ENCODE measurements at places on chromosomes 1 and 21.
A peak's percentile ranks its signal among the peaks of the same experiment; 100 is the strongest.

- DNase-seq, result no peak
Observed at GRCh38 chr1:163191301-163191700, 11.4 kb downstream of the RGS5 start.

DNA sequence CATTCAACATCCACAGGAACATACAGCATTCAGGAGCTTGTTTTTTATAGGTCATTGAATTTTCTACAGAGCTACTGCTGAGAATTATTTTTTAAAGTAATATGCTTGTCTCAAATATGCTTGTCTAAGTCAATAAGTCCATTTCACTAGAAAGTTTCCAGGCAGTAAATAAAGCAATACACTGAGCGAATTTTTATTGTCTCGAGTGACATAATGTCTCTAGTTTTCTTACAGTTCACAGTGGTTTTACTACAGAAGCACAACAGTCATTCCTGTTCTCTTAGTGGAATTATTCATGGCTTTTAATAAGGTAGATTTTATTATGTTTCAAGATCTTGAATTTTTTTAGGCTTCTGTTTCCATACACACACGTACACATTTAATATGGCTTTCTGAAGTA is 83.8 kb downstream of the HS2ST1 start:
- DNase-seq, result no peak

- no peak for DNase-seq
Observed at GRCh38 chr1:223337174-223337869, 26.7 kb downstream of the SUSD4 start.

GRCh38 chr1:2209400-2210083 is 15.0 kb upstream of the FAAP20 start:
- DNase-seq, result no peak

- DNase-seq, result no peak
Observed at GRCh38 chr21:21968810-21969209, 970.6 kb downstream of the NCAM2 start.

DNA sequence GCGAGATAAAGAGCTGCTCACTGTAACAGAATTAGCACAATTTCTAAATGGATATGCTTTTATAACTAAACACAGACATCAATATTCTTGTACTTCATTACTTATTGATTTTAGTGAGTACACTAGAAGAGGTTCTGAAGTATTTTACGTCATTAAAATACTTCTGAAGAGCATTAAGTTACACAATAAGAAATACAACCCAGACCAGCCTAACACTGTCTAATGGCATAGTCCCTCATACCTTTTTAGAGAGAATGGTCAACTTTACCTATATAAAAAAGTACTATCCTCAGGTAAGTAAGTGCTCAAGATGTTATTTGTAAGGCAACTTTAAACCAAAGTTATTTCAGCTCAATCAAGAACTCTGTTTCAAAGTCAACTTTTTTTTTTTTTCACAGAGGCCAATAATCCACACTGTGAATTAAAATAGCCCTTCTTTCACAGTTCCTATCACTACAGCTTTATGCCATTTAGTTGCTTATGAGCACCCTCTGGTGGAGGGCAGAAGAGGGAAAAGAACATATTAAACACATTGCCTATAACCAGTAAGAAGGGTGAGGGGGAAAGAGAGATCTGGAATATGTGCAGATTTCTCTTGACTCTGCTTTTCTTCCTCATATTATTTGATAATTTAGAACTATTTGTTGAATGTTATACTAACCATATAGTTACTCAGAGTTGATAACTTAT is 182.1 kb upstream of the DMRTA2 start:
- DNase-seq, result no peak

- DNase-seq, result peak; percentile 20
Observed at GRCh38 chr1:179706339-179706941, 36.7 kb upstream of the FAM163A start.

GRCh38 chr1:21326861-21327344 is 36.6 kb upstream of the ECE1 start:
- no peak for DNase-seq

DNA sequence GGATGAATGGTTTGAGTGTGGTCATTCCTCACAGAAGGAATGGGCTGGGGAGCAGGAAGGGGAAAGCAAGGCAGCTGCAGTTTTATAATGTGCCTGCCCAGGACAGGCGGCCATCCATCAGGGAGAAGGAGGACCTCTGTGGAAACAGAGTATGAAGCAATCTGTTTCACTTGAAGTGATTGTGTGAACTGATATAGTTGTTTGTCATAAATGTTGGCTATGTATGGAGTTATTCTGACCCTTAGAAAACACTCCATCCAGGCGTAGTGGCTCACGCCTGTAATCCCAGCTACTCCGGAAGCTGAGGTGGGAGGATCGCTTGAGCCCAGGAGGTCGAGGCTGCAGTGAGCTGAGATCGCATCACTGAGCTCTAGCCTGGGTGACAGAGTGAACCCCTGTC is 46.5 kb downstream of the NENF start:
- DNase-seq, result no peak

DNA sequence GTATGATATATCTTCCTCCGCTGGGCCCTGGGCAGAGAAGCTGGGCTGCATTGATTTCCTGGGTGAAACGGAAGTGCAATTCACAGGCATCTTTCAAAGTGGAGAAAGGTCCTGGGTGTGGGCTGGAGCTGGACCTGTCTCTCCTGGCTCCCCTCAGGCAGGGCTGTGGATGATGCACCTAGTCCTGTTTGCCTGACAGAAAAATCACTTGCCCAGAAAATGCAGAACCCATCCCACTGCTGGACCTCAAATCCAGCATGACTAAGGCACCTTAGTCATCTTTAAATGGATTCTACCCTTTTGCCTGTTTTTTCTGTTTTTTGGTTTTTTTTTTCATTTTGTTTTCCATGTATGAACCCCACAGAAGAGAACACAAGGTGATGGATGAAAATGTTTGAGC is 49.7 kb downstream of the MYSM1 start:
- DNase-seq, result no peak

DNA sequence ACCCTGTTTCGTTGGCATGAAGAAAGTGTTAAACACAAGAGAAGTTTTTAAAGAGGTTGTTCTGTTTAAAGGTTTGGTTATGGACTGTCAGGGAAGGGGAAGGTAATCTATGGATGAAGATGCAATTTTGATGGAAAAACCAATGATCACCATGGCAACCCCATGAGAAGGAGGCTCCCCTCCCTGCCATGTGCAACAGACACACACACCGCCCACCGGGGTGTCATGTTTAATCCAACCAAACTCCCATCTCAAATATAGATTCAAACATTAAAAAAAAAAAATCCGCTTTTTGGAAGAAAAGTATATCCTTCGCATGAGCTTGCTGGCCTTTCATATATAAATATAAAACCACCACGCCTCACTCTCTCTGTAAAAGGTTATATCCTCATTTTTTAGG is 80.9 kb upstream of the KRTAP19-8 start:
- DNase-seq, result no peak

DNA sequence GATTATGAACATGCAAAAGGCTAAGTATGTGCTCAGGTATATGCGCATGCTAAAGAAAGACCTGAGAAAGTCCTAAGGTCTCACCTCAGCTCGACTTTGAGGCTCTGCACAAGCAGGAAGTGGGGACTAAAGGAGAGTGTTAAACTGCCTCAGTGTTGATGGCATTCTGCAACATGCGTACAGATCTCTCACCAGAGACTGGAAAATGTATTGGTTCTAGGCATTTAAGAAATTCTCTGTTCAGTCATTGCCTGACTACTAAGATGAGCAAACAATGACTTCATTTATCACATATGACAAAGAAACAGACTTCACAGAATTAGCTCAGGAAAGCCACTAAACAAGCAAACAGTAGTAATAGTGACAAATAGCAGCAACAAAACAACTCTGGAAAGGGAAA is 90.8 kb downstream of the USH2A start:
- no peak for DNase-seq

DNA sequence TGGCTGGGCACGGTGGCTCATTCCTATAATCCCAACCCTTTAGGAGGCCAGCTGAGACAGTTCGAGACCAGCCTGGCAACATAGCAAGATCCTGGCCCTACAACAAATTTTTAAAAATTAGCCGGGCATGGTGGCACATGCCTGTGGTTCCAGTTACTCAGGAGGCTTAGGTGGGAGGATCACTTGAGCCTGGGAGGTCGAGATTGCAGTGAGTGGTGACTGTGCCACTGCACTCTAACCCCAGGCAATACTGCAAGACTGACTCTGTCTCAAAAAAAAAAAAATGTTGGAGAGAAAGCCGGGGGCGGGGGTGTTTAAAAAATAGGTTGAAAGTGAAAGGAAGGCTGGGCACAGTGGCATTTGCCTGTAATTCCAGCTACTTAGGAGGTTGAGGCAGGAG is 16.5 kb downstream of the CLDN19 start:
- DNase-seq, result no peak

GRCh38 chr1:78490861-78491450 is at the start of gene PTGFR:
TSS of gene PTGFR (plus strand) at chr1:78490974. CDS start at chr1:78492744, 1,770 bp downstream.
- DNase-seq, result no peak

- no peak for DNase-seq
Observed at GRCh38 chr1:60051191-60051590, 22.4 kb downstream of the C1orf87 start.

DNA sequence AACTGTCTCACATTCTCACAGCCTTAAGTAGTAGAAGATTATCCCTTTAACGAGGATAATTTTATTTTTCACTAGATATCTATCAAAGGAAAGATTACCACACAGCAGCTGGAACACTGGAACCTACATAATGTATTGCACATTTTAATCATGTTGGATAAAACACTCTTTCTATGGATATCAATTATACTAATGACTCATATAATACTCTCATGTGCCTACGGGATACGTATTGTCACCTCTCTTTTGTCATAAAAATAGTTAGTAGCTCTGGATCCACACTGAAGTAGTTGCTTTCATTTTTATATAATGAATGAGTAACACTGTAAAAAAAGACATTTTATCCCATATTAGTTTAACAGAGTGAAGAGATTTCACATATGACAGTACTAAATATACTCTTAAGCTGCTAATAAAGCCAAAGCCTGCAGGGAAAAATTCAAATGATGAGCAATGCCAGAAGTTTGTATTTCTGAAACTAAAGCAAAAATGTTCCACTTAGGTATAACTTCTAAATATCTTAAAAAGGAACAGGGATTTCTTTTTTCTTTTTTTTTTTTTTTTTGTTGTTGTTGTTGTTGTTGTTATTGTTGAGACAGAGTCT is 408.7 kb upstream of the PKN2 start:
- DNase-seq, result no peak

GRCh38 chr1:58065520-58065919 is 481.0 kb downstream of the OMA1 start:
- DNase-seq, result no peak

DNA sequence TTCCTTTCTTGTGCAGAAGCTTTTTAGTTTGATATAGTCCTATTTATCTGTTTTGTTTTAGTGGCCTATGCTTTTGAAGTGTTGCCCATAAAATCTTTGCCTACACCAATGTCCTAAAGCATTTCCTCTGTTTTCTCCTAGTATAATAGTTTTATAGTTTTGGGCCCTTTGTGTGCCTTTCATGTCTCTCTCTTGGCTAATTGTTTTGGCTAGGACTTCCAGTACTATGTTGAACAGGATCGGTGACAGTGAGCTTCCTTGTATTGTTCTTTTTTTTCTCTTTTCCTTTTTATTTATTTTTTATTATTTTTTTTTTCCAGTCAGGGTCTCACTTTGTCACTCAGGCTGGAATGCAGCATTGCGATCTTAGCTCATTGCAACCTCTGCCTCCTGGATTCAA is 47.0 kb upstream of the WARS2 start:
- DNase-seq, result no peak

- DNase-seq, result no peak
Observed at GRCh38 chr1:218673170-218673569, 328.0 kb downstream of the TGFB2 start.

DNA sequence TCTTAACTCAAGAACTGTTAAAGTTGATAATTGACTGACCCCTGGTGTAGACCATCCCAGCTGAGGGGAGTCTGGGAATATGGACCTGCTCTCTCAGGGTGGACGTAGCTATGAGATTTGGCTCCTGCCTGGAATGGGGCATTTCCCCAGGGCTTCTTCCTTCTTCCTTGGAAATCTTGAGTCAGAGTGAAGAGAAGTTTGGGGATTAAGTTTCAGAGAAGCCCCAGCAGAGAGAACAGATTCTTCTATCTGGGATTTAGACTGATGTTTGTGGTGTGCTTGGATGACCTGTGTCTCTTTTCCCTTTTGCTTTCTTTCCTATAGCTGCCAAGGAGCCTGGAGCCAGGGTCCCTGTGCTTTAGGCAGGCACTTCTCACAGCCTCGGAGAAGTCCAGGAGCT is 13.2 kb downstream of the AKR1A1 start:
- DNase-seq, result no peak

DNA sequence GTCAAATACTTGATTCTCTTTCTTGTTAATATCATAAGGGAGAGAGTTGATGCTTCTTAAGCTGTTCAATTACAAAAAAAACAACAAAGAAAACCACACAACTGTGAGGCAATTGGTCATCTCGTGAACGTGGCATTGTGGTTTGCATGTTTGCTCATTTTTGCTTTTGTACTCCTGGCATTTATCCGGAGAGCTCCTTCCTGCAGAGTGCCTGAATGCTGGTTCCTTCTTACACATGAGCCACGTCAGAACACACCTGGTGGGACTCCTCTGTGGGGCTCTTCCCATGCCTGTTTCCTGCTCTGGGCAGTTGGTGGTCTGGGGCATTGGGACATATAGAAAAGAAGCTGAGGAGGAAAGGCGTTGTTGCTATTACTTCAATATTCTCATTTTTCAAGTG is 25.7 kb downstream of the KCNK1 start:
- no peak for DNase-seq

DNA sequence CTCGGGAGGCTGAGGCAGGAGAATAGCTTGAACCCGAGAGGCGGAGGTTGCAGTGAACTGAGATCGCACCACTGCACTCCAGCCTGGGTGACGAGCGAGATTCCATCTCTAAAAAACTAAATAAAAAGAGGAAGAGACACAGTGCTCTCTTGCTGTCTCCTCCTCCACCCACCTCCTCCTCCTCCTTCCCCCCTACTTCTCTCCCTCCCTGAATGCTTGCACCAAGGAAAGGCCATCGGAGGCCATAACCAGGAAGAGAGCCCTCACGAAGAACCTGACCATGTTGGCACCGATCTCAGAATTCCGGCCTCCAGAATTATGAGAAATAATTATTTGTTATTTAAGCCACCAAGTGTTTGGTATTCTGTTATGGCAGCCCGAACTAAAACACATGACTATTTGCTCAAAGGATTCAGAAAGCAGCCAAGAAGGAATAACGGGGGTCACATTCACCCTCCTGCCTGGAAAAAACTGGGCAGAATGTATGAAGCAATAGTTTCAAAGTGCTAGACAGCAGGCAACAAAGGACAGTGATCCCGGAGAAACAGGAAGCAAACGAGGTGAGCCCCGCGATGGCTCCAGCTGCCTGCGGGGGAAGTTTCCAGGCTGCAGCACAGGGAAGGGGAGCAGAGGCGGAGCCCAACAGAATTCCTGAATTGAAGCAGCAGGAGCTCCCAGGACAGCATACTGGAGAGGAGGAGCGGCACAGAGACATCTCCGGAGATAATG is 35.8 kb downstream of the LDLRAD1 start:
- DNase-seq, result no peak

- DNase-seq, result no peak
Observed at GRCh38 chr1:36699113-36699911, 216.6 kb upstream of the CSF3R start.

DNA sequence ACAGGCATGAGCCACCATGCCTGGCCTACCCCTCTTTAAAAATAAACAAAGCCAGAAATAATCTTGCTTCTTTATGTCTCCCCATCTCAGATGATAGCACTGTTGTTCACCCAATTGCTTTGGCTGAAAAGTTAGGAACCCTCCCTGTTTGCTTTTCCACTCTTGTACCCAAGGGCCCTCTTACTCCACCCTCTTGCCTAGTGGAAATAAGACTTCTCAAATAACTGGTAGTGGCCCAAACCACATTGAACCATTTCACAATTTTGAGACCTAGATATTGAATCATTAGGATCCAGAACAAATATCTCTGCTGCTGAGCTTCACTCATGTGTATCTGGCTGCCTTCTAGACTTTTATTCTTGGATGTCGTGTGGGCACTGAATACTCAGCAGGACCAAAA is 37.7 kb downstream of the RNF220 start:
- DNase-seq, result no peak
